Activated CD4-positive, alpha-beta T cell treated with anti-CD3 and anti-CD28 coated beads for 48 hours (primary cell): ENCODE measurements at places on chromosomes 5 and 9.

- DNase-seq, result no peak
Measured at GRCh38 chr5:3531320-3531986, 64.2 kb upstream of the IRX1 start.

- DNase-seq, result peak; percentile 26
Measured at GRCh38 chr5:59174248-59174844, 591.5 kb downstream of the RAB3C start.

DNA sequence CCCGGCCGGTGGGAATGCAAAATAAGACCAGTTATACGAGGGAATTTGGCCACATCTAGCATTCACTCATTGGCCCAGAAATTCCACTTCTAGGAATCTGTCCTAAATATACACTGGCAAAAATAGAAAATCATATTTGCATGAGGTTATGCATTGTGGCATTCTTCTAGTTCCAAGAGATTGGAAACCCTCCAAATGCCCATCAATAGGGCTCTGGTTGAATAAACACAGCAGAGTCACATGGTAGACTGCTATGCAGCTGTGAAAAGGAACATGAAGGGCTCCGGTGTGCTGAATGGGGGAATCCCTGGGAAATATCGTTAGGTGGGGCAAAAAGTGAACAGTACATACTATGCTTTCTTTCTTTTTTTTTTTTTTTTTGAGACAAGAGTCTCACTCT, 36.8 kb downstream of the PTGES start:
- DNase-seq, result no peak

DNA sequence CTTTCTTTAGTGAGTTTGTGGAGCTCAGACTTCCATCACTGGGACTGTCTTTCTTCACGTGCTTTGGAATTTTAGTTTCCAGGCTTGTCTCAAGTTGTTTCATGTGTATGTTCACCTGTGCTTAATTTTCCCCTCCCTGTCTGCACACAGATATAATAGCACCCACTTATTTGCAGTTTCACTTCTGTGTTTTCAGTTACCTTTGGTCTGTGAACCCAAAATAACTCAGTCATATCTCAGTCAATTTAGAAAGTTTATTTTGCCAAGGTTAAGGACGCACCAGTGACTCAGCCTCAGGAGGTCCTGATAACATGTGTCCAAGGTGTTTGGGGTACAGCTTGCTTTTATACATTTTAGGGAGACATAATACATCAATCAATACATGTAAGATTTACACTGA, 330.4 kb downstream of the ICE1 start:
- DNase-seq, result no peak

GRCh38 chr5:172455511-172456061, 1.3 kb upstream of the SH3PXD2B start:
- no peak for DNase-seq

GRCh38 chr5:7473668-7474215, 77.8 kb downstream of the ADCY2 start:
- DNase-seq, result no peak

GRCh38 chr5:58002323-58002722, 457.6 kb downstream of the PLK2 start:
- no peak for DNase-seq

- DNase-seq, result no peak
Measured at GRCh38 chr9:2065704-2066103, 50.6 kb downstream of the SMARCA2 start.

DNA sequence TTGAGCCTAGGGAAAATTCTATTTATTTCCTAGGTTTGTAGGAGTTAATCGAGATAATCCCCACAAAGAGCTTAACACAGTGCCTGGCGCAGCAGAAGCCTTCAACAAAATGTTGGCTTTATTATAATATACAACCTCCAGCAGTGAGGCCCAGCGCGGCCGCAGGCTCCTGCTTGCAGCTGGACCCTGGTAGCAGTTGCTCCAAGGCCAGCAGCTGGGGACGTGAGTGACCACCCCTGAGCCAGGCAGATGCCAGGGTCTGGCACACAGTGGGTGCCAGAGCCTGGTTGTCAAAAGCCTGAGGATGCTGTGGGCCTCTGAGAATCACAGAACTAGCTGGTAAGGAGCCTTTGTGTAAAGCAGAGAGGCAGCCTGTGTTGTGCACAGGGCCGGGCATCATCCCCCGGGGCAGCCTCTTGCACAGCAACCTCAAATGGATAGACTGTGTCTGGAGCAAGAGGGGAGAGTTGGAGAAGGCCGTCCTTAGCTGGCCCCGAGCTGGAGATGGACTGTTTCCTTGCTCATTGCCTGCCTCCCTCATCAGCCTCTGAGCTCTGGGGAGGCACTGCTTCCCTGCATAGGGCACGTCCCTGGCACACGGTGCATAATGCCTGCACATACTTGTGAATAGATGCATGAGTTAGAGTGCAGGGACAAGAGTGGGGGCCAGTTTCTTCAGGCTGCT, 17.3 kb downstream of the CSF1R start:
- no peak for DNase-seq

GRCh38 chr9:86600291-86600690, 246.1 kb upstream of the TUT7 start:
- DNase-seq, result no peak

- DNase-seq, result no peak
Measured at GRCh38 chr9:9730174-9730573, 882.6 kb downstream of the PTPRD start.

GRCh38 chr9:82492274-82492673, 503.7 kb downstream of the SPATA31D1 start:
- no peak for DNase-seq

- no peak for DNase-seq
Measured at GRCh38 chr9:88975966-88976889, 15.0 kb upstream of the S1PR3 start.
